Fibroblast of lung (primary cell): ENCODE measurements at places on chromosomes 7 and 10. TPM values are rescaled to one million over a fixed set of nuclear protein-coding genes. Genes with fewer than 3 reads are reported as not detected.
A peak's percentile ranks its signal among the peaks of the same experiment; 100 is the strongest.

DNA sequence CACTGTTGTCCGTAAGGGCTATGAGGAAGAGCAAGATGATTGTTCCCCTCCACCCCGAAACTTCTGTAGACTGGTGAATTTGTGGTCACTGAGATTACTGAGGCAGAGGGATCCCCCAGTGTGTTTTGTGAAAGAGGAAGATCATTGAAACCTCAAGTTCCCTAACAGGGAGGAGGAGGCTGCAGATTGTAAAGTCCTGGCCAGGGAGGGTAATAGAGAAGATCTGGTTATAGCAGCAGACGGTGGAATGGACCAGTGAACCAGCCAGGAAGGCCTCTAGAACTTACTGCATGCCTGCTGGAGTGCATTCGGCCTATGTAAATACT lies 31.1 kb downstream of the LMTK2 start:
- no peak for DNase-seq

GRCh38 chr7:131924857-131925256 lies 368.4 kb upstream of the PODXL start:
- no peak for DNase-seq

DNA sequence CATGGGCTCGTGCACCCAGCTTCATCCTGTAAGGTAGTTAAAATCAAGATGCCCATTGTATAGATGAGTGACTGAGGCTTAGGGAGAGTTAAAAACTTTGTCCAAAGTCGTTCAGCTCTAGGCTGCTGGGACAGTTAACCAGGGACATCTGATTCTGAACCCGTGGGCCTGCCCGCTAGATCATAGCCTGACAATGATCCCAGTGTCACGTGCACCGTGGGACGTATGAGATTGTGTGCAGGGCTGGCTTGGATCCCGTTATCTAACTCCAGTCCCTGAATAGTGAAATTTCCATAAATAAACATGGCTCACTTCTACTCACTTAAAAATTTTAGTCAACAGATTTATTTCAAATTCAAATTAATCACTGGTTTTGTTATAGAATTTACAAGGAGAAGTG lies 24.9 kb downstream of the C10orf120 start:
- DNase-seq = no peak

GRCh38 chr7:2633538-2634266 lies 1.9 kb downstream of the TTYH3 start:
- peak; percentile 87 for DNase-seq

GRCh38 chr10:11165591-11166543 lies 148.2 kb downstream of the CELF2 start:
- peak; percentile 16 for DNase-seq

DNA sequence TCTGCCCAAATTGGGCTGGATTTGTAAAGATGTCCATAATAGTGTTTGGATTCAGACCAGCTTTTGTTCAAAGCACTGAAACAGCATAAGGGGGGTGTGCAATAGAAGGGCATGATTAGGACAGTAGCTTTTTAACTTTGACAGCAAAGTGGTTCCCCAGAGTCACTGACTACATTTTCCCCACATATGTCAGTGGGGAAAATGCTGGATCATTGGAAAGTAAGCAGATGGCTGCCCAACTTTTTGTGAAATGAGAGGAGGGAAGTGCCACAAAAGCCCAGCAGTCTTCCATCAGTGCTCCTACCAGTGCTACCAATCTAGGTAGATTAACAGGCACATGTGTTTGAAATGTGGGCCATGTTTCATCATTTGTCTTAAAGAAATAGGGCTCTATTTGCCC lies 162.8 kb downstream of the FZD1 start:
- DNase-seq = no peak

DNA sequence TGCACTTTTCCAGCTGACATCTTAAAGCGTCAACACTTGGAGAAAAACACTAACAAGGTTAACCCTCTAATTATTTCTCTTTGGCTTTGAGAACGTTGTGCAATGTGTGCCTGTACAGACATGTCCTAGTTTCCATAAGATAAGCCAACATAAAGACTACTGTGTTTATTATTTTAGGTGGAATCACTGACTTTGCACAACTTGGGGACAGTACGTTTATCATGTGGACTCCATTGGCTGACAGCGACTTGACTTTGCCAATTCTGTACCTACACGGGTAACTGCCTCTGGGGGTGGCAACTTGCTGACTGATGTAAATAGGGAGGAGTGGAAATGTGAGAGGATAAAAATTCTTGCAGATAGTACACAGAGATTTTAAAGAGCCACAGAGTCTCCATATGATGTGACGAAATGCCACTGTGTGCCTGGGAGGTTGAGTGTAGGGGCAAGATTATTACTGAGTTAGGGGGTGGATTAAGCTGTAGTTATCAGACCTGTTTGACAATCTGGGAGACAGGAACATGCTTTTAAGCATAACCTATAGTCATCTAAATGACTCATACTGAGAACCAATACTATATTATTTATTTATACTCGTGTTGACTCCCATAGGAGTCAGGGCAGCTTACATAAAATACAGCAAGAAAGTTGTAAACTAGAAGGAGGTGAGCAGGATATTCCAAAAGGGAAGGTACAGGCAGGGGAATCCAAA lies 21.0 kb downstream of the SLC13A4 start:
- peak; percentile 66 for DNase-seq

GRCh38 chr7:26789481-26790184 lies 74.8 kb downstream of the SKAP2 start:
- no peak for DNase-seq

GRCh38 chr10:67819768-67820204 lies 18.2 kb downstream of the DNAJC12 start:
- DNase-seq = peak; percentile 61

The NACAD gene
- 1.3 and 2.8 TPM in 2 replicates for total RNA-seq

The CALY gene
- 0.26 TPM in 1 of 2 replicates, not detected in the other for total RNA-seq
